ENCODE measurements at places on chromosomes 1 and 21.

- no peak for DNase-seq
Measured at GRCh38 chr1:152880907-152881306, 2.8 kb downstream of the SMCP start.

GRCh38 chr1:247182994-247183393 is 11.2 kb upstream of the ZNF124 start:
- no peak for DNase-seq

- no peak for DNase-seq
Measured at GRCh38 chr1:211648980-211649934, 26.2 kb downstream of the NEK2 start.

GRCh38 chr1:154750681-154751665 is 119.1 kb downstream of the KCNN3 start:
- DNase-seq, result no peak

- no peak for DNase-seq
Measured at GRCh38 chr1:113898241-113898814, 6.3 kb downstream of the AP4B1 start.

- DNase-seq, result no peak
Measured at GRCh38 chr1:161946071-161946987, 77.3 kb downstream of the OLFML2B start.

- no peak for DNase-seq
Measured at GRCh38 chr1:46686255-46686654, 14.6 kb downstream of the TEX38 start.

DNA sequence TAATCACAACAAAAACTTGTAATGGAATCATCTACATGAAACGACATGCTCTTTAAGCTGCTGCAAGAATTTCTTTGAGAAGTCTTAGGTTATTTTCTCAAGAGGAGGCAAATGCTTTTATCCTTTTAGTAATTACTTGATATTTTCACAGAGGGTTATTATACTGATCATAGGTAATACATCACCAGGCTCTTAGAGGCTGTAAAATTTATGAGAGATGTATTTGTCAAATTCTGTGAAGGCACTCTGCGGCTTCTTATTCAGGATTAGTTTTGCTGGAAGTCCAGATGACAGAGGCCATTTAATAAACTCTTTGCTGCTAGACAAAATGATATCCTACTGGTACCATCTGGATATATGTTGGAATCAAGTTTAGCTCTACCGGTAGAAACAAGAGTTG is 624.3 kb upstream of the BRINP3 start:
- no peak for DNase-seq

DNA sequence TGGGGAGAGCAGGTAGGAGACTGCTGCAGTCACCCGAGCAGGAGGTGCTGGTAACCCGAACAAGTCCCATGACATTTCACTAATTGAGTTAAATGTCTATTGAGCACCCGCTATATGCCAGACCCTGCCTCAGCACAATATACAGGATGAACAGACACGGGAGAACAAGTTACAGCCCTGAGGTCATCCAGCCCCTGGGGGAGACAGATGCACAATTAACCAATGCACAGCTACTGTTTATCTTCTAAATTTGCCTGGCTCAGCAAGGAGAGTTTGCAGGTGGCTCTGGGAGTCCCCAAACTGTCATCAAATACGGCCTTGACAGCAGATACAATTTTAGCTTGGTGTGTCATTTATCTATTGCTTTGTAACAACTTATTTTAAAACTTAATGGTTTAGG is 18.1 kb downstream of the CITED4 start:
- DNase-seq, result no peak

- DNase-seq, result no peak
Measured at GRCh38 chr1:79150576-79150975, 144.0 kb upstream of the ADGRL4 start.
